ENCODE measurements at places on chromosomes 5 and 9.
A peak's percentile ranks its signal among the peaks of the same experiment; 100 is the strongest.

- DNase-seq = no peak
Observed at GRCh38 chr5:149737355-149737754, 7.2 kb downstream of the PPARGC1B start.

GRCh38 chr9:32867026-32867425, 83.7 kb downstream of the TMEM215 start:
- DNase-seq = no peak

- DNase-seq = no peak
Observed at GRCh38 chr9:87160148-87161102, 213.1 kb upstream of the GAS1 start.

GRCh38 chr9:36140086-36141084, 3.9 kb downstream of the GLIPR2 start:
- DNase-seq = no peak

DNA sequence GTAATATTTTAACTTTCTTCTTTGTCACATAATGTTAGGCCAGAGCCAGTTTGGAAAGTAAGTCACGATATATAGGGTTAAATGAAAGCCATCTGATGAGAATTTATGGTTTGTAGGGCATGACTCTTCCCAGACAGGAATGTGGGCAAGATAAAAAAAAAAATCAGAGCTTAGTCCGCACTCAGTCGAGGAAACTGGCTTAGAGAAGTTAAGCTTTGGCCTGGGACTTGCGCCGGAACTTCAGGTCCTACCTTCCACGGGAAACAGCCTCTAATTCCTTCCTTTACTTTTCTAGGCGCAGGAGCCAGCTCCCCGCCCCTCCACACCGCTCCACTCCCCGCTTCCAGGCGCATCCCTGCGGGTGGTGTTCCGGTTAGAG, 475 bp downstream of the DDX31 start:
- no peak for DNase-seq

- DNase-seq = no peak
Observed at GRCh38 chr5:107603349-107603748, 67.4 kb downstream of the EFNA5 start.

DNA sequence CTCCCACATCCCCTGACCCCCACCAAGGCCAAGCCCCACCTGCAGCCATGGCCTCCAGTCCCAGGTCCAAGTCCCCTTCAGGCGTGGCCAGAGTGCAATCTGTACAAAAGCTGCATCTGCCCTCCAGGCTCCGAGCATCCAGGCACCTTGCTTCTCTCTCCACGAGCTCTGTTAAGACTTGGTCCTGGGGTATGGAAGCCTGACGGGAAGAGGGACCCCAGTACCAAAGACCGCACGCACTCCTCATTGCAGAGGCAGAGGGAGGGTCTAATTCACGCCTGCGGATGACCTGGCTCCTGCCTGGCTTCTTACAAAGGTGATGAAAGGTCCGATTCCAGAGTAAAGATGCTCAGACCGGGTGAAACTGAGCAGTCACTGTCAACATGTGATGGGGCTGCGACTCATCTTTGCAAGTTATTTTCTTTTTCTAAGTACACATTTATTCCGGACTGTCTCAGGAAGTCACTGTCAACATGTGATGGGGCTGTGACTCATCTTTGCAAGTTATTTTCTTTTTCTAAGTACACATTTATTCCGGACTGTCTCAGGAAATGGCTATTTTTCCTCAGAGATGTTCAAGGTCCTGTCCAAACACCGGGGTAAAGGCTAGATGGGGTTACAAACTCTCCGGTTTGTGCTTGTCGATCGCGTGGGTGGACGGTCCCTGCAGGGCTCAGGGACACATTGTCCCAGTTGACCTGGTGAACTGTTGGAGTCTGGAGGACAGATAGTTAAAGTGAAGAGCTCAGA, 252.0 kb upstream of the IRX4 start:
- no peak for DNase-seq

GRCh38 chr5:133525126-133525525, 87.2 kb downstream of the FSTL4 start:
- DNase-seq = no peak

DNA sequence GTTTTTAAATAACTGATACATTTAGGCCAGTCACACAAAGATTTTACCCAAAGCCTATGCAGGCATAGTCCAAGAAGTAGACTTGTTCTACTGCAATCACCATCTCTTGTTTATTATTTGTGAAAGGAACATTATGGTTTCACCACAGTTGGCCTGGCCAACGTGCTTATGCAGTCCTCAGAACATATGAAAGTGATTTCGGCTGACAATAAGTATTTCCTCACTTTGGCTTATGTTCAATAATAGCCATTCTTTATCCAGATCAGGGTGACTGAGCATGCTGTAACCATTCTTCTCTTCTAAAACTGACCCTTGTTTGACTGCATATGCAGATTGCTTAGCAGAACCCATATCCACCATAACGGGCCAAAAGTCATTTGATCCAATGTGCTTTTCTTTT, 76.6 kb upstream of the CCDC152 start:
- no peak for DNase-seq

GRCh38 chr5:159965031-159965837, 43.7 kb upstream of the TTC1 start:
- DNase-seq = no peak

GRCh38 chr5:61525512-61526206, 193.6 kb downstream of the ZSWIM6 start:
- no peak for DNase-seq

- no peak for DNase-seq
Observed at GRCh38 chr5:158410976-158411375, 552.0 kb upstream of the CLINT1 start.

DNA sequence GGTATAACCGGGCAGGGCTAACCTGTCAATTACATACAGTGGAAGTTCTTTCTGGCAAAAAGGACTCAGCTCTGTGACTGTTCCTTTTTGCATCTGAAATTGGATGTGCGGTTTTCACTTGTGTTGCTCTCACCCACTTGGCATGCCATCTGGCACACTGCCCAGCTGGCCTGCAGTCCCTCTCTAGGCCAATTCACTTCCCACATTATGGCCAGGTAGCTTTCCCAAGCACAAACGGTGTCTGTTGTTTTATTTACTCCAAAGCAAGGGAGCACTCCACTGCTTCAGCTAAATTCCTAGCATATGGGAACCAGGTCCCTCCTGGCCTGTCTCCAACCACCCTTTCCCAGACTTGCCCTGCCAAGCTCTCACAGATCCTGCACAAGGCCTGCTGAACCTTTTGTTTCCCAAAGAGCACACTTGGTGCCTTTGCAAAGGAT, 132.5 kb downstream of the SEMA6A start:
- no peak for DNase-seq

GRCh38 chr5:80928073-80928472, 32.1 kb upstream of the RASGRF2 start:
- no peak for DNase-seq

GRCh38 chr9:99073985-99074901, 30.7 kb upstream of the TGFBR1 start:
- no peak for DNase-seq

- no peak for DNase-seq
Observed at GRCh38 chr9:68750255-68750654, 45.2 kb downstream of the PIP5K1B start.

GRCh38 chr5:82466986-82467561, 188.9 kb upstream of the RPS23 start:
- DNase-seq = no peak

GRCh38 chr5:171745602-171746001, 40.0 kb upstream of the SMIM23 start:
- no peak for DNase-seq

DNA sequence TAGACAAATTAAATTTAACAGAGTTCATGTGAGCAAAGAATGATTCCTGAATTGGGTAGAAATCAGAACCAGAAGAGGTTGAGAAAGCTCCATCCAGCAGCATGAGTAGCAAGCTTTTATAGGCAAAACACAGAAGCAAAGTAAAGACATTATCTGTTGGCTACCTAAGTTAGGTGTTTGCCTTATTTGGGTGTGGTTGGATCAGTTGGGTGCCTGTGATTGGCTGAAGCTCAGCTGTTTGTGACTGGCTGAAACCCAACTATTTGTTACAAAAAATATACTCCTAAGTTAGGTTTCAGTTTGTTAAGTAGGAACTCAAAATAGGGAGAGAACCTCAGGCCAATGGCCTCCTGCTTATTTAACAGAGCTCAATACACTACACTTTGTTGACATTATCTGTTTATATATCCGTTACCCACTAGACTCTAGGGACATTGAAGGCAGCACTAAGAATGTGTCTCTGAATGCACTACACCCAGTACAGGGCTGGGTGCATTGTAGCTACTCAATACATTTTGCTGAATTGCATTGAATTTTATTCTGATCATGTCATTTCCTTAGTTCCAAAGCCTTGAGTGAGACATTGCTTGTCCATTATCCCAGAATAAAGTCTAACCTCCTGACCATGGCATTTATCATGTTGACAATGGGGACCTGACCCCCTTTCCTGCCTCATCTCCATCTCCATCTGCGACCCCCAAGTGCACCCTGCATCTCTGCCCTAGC, 98.7 kb downstream of the CCDC192 start:
- no peak for DNase-seq

GRCh38 chr9:21239911-21240310, at the start of gene IFNA14:
IFNA14 (minus strand) TSS chr9:21240005; CDS start chr9:21239935, 70 bp downstream.
- no peak for DNase-seq

DNA sequence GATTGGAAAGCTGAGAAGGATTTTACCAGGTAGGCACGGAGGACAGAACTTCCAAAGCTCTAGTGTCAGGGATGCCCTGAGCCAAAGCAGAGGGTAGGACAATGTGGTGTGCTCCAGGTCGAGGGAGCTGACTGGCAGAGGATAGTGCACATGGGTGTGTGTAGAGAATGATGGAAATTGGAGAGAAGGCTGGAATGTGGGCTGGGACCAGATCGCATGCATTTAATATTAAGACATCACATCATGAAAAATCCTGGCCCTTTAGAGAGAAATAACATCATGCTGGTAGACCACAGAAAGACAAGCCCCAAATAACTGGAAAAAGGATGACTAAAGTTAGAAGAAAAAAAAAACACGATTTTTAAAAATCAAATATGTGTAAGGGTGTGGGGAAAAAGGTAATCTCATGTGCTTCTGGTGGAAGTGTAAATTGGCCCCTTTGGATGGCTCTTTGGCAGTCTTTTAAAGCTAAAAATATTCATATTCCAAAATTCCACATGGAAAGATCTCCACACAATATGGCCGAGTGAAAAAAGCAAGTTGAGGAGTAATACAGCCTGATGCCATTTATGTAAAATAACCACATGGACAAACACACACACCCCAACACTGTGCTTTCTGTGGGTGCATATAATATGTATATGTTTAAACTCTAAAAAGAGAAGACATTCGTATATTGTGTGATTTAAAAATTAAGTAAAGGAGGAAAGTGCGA, 67.0 kb upstream of the TGFBR1 start:
- DNase-seq = no peak

- DNase-seq = no peak
Observed at GRCh38 chr5:38540314-38540713, 16.1 kb downstream of the LIFR start.

DNA sequence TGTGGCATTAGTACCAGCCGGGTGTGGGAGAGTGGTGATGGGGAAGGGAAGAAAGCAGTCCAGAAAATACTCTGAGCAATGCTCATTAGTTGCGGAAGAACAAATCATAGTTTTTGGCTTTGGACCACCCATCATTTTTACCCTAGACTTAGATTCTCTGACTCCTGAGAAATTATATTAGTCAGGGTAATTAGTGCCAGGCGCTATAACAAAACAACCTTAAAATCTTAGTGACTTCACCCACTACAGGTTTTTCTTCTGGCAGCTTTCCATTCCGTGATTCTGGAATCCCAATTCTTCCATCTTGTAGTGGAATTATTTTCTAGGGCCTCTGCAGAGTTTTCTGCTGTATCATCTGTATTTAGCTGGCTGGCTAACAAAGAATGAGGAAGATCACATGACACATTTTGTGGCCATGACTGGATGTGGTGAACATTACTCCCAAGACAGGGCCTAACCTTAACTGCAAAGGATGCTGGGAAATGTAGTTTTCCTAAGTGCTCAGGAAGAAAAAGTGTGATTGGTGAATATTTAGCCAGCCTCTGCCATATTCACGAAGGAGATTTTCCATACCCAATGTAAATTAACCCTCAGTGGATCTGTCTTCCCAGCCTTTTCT, 373.0 kb upstream of the MEF2C start:
- peak; percentile 4 for DNase-seq

GRCh38 chr9:123722378-123722777, 207.5 kb downstream of the DENND1A start:
- DNase-seq = no peak

DNA sequence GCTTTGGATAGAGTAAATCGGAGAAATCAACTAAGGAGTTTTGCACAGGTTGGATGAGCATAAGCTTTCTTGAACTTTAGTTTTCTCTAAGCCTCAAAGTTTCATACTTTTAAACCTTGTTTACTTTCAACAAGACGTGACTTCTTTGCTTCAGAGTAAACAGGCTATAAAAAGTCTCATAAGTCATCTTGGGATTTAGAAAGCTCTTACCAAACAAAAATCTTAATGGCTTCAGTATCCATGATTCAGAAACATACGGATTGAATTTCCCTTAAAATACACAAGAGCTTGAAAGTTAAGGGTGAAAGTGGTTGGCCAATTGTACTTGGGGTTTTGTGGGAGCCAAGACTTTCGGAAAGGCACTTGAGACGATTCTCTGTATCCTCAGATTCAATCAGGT, 270.9 kb upstream of the ANKH start:
- DNase-seq = no peak

GRCh38 chr5:3024126-3024525, 272.6 kb upstream of the IRX2 start:
- no peak for DNase-seq

DNA sequence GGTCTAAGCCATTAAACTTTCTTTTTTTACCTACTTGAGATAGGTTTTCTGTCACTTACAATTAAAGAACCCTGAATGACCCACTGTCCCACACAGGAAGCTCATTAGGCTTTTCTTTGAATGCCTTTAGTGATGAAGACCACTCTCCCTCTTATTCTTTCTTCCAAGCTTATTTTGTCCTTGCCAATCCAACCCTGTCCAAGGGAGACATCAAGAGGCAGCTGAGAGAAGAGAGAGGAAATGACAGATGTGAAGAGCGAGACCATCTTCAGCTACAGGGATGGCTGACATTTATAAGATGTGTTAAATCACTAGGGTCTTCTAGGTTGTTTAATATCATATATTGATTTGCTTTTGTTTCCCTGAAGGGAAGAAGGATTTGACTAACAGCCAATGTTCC, 133.5 kb downstream of the FAM114A2 start:
- DNase-seq = no peak

DNA sequence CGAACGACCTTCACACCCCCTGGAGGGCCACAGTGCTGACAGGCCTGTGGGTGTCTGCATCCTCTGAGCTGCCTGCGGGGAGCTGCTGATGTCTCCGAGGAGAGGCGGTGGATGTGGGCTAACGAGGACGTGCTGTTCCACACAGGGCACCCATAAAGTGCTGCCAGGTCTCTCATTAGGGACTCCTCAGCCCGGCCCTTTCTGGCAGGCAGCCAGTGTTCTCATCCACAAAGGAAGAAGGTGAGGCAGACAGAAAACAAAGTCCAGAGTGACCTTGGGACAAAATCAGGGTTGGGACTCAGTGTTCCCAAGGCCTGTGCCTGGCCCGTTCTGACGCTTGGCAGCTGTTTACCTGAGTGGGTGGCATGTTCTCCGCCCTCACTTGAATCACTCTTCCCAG, 29.3 kb downstream of the CARTPT start:
- no peak for DNase-seq

All from CD4-positive, alpha-beta T cell (primary cell).